Fibroblast of skin of back (primary cell): ENCODE measurements at places on chromosomes 5 and 9.

GRCh38 chr5:97062046-97062445, 80.4 kb downstream of the LIX1 start:
- DNase-seq = no peak

GRCh38 chr5:114208588-114208987, 153.3 kb upstream of the KCNN2 start:
- no peak for DNase-seq

DNA sequence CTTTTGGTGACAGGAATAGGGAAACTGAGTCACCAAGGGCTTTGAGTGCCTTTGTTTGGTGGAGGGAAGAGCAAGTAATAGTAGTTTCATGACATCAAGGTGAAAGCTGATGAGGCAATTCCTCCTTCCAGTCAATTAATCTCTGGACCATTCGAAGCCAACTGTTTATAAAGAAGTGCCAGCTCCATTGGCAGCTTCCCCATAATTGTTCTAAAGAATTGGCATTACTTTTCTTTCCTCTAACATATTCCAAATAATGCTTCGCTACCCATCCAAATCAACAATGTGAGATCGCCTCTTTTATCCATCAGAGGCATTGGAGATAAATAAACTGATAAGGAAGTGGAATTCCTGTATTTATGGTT, 132.4 kb downstream of the NPR3 start:
- DNase-seq = no peak

GRCh38 chr9:33676746-33677505, 118.4 kb upstream of the PRSS3 start:
- peak; percentile 31 for DNase-seq

GRCh38 chr9:16627967-16628366, 242.5 kb downstream of the BNC2 start:
- DNase-seq = peak; percentile 96

DNA sequence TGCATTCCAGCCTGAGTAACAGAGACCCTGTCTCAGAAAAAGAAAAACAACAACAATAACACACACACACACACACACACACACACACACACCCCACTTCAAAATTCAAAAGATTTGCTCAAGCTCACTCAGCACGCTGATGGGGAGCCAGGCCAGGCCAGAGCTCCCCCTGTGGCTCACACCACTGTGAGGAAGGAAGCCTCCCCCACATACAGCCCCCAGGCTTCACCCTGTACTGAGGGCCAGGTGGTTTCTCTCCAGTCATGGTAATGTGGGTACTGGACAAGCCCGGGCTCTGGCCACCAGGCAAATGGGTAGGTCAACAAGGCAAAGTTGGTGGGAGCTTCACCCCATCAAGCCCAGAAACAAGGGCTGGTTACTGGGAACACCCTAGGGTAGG, 19.0 kb downstream of the ATOX1 start:
- DNase-seq = peak; percentile 26

- no peak for DNase-seq
Observed at GRCh38 chr5:33857037-33857436, 34.8 kb downstream of the ADAMTS12 start.
